ENCODE measurements at places on chromosomes 1 and 21.
A peak's percentile ranks its signal among the peaks of the same experiment; 100 is the strongest.

DNA sequence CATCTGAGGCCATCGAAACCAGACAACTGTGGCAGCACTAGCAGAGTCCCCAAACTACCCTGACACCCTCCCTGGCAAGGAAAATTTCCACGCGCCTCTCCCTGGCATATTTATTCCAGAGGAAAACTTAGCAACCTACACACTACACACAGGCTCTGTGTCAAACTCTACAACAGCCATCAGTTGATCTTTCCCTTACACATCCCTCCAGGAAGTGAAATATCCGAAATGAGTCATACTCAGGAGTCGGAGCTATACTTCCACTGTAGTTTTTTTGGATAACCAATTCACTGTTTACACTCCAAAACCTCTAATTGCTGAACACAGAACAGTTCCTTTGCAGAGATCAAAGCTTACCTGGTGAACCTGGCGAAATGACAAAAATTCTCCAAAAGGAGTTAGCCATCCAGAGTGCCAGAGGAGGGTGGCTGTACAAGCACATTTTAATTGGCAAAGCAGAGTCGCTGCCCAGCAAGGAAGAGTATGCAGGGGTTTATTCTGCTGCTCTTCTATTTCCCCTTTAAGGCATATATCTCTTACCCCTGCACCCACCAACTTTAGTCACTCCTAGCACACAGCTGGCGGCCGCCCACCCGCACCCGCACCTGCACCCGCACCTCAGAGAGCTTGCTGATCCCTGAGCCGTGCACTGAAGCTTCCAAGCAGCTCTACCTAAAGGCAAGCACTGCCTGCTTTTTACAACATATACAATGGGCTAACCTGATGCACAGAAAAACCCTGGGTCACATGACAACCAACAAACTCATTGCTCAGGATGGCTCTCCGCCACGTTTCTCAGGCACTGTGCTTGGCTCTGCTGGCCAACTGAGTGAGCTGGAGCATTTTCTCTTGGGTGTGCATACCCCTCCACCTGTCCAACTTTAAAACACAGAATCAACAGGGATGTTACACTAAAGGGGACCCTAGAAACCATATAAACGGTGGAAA lies 54.9 kb downstream of the CAPZB start:
- no peak for DNase-seq

DNA sequence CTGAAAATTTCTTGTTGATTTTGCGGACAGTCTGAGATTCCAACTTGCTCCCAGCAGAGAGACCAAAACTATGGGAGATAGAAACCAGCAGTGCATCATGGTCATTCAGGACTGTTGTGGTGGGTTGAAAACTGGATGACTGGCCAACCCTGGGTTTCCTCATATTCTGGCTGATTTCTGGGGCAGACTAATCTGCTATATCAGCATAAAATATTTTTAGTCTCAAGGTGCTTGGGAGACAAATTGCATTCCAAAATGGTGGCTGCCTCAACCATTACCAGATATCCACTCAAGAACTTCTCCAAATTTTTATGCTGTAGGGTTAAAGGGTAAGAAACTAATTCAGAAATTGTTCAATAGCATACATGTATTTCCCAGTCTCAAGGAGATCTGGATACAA lies 434.0 kb downstream of the BRINP3 start:
- no peak for DNase-seq

DNA sequence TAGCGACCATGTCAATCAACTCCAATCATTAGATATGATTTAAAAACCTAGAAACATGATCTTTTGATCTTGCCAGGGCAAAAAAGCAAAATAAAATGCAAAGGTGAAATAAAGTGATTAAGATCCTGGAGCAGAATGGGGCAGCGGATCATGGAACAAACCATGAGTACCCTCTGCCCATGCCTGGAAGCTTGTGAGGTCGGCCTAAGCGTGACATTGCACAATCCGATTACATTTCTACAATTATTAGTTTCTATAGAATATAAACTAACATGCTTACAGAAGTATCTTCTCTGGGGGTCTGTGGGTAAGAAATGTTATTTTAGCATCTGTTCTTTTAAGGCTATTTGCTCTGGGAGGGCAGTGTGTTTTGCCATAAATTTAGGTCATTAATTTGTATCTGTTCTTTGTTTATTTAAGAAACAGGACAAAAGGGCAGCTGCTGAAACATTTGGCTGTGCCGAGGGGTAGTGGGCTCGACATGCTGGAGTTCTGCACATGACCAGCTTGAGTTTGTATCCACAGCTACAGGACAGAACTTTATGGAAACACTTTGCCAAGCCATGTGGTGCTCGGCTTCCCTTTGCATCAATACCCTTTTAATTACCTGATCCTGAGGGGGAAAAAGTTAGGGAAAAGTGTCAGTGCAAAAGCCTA lies 55.9 kb downstream of the ZBTB18 start:
- DNase-seq: no peak

- no peak for DNase-seq
These were observed 135.0 kb downstream of the LHX4 start for GRCh38 chr1:180365039-180365438.

GRCh38 chr1:88980870-88981269 lies 11.6 kb downstream of the KYAT3 start:
- no peak for DNase-seq

DNA sequence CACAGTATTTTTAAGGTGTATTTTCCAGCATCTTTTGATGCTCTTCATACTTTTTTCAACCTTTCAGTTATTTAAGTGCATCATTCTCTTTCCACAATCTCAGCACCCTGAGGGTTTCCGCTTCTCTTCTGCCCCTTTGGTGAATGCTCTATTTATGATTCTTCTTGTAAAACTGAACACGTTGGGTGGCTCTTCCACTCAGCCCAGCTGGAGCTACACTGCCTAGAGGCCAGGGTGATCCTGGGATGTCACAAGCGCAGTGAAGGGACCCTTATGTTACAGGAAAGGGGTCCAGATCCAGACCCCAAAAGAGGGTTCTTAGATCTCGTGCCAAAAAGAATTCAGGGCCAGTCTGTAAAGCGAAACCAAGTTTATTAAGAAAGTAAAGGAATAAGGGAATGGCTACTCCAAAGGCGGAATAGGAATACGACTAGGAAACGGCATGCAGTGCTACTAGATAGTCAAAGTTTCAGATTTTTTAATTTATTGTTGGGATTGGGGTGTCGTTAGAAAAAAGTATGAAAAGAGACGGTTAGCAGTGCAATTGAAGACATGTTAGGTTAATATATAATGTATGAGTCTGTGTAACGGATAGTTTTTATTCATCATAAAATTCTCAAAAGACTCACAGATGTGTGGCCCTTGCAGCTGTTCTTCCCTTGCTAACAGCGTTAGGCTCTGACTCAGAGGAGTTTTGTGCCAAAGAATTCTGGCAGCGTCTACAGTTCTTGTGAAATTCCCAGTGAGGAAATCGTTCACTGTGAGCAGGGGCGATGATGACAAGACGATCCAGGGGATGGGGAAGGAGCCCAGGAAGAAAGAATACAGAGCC lies 14.4 kb upstream of the ERVH48-1 start:
- peak; percentile 66 for DNase-seq

DNA sequence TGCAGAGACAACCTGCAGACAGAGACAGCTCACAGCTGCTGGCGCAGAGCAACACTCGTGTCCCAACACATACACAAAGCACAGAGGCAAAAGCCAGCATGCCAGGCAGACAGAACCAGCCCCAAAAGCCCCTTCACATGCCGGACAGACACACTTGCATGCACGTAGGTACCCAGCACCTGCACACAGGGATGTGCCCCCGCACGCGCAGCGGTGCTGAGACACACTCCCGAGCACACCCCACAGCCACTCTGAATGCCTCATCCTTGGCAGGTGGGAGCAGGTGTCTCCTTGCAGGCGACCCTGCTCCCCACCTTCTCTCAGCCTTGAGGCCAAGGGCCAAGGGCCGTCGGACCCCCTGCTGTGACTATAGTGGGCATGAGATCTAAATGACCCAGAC lies 41.2 kb upstream of the ZC3H12A start:
- no peak for DNase-seq

DNA sequence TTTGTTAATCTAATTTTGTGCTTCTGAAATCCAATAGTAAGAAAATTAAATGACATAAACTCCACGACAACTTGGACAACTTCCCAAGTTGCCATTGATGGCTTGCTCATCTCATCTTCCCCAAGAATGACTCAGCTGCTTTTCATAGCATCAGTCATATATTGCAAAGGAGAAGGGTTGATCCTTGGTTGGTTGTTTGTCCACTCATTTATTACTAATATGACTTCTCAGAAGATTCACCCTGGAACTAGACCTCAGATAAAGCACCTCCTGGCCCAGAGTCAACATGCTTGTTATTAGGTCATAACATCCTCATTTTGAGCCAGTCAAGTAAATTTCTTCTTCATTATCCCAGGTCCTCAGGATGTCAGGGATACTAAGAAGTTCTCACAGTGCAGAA lies 2.3 kb upstream of the LCE3D start:
- no peak for DNase-seq

GRCh38 chr1:19811206-19811851 lies 3.8 kb downstream of the RNF186 start:
- DNase-seq: peak; percentile 15

DNA sequence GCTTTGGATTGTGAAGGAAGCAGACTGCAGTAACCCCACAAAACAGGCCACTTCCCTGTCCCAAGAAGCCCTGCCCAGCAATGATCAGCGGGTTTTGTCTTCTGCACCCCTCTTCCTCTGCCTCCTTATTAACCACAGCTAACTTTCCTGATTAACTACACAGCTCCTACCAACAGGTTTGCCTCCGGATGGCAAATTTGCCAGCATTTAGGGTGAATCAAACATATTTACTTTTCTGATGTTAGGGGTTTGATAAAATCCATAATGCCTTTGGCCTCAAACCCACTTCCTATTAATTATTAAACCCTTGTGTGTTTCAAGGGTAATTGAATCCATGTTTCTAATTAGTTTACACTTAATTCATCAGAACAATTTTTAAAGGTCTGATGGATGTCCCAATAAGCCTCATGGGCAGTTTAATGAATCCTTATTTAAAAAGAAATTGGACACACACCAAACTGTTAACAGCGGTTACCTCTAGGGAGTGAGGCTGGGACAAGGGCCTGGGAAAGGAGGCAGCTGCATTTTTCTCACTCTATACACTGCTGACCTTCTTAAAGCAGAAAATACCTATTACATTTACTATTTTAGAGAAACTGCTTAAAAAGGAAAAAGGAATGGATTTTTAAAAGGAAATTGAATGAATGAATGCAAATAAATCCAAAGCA lies 91.9 kb downstream of the CSMD2 start:
- DNase-seq: no peak

DNA sequence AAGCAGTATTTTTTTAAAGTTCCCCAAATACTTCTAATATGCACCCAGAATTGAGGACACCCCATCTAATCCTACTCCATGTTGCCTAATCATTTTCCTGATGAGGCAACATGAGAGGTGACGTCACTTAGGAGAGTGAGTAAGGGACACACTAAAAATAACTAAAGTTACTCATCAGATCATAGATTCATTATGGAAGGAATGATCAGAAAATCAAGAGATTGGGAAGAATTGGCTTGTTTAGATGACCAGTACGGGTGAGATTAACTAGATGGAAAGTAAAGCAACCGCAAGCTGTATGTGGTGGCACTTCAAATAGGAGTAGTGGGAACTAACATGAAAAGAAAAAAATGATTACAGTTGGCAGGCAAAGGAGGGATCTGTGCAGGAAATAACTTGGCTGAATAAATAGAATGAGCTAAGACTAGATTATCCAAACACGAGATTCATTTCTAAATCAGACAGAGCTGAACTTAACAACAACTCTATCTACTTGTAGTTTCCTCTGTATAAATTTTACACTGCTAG lies 61.4 kb upstream of the CXADR start:
- peak; percentile 1 for DNase-seq

DNA sequence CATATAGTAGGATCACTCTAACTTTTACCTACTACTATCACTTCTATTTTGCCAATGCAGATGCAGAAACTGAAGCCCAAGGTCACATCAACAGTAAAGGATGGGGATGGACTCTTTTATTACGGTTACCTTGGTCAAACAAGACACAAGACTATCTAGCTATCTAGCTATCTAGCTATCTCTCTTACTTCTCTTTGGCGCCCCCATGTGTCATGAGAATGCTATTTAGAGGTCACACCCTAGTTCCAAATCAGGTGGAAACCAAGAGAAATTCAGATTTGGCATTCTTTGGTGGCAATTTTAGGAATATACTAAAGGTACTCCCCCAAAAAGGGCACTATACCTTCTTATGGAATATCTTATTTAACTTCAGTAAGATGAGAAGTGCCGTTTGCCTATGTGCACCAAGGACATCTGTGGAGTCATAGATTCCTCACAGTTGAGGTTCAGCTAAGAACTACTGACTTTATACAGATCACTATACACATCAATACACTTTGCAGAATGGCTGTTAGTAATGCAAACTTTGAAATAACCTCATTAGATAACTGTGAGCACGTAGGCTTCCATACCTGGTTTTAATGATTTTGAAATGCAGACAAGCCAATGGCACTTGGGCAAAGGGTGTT lies 6.7 kb downstream of the ZNF648 start:
- DNase-seq: peak; percentile 75

GRCh38 chr1:15609631-15610030 lies 7.6 kb upstream of the DDI2 start:
- DNase-seq: no peak

DNA sequence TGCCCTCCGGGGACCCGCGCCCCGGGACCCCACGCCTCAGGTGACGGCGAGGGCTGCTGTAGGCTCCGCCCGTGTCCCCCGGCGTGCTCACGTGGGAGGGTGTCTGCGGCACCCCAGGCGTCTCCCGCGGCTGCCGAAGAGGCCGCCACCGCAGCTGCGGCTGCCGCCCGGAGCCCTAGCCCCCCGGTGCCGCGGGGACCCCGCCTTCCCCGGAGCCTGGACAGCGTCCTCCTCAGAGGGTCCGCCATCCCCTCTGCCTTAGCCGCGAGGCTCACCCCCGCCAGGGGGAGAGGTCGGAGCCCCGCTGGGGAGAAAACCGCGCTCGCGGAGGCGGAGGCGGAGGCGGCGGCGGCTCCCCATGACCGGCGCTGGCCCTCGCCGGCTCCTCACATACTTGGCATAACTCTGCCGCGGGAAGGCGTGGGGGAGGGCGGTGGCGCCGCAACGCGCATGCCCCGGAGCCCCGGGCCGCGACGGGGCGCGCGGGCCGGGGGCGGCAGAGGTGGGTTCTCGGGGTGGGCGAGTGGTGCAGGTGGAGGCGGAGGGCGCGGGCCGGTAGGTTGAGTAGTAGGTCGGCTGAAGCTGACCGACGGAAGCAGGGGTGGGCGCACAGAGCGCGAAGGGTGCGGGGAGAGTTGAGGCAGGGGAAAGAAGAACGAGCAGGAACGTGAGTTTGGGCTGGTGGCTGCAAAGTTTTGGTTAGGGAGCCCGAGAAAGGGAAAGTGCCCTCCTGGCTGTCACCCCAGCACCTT lies 700 bp upstream of the SYDE2 start:
- DNase-seq: no peak

- no peak for DNase-seq
These were observed 60.6 kb downstream of the GNG4 start for GRCh38 chr1:235588916-235589515.

DNA sequence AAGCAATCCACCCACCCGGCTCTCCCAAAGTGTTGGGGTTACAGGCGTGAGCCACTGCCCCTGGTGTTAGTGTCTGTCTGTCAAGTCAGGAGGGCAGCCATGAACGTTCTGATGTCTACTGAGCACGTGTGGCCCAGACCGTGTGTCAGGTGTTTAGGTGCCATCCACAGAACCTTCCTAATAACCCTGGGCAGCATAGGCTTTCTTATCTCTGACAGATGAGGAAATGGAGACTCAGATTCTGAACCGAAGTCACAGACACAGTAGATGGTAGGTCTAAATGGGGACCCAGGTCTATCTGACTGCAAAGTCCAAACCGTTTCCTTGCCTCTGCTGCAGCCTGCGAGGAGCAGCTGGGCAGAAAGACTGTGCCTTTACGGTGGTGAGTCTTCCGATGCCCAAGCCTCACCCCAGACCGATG lies 622 bp upstream of the IL6R start:
- peak; percentile 51 for DNase-seq
